ENCODE measurements at places on chromosomes 3 and 15.

GRCh38 chr3:121698476-121698875 is 37.8 kb upstream of the HCLS1 start:
- DNase-seq: no peak

GRCh38 chr3:40939741-40940130 is 259.6 kb upstream of the CTNNB1 start:
- no peak for DNase-seq

GRCh38 chr3:156174229-156174847 is 54.0 kb downstream of the KCNAB1 start:
- no peak for DNase-seq

- no peak for DNase-seq
These were observed 8.5 kb downstream of the LIPC start for GRCh38 chr15:58440158-58440910.

DNA sequence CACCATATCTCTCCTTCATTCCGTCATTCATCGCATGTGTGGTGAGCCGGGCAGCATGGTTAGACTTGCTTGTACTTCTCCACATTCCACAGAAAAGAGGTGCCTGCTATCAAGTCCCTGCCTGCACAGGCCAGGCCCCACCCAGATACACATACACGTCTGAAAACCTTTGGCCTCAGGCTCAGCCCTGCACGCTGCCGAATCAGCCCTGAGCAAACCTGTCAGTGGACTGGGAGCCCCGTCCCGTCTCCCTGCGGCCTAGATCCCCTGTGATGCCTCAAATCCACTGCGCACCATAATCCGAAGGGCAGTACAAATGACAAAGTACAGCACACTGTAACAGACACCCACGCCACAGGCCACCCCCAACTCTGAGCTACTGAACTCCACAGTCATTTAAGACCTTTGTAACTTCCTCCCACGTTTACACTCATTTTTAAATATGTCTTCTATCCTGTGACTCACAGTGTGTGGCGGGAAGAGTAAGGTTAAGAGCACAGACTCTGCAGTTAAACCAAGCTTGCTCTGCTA is 67.1 kb downstream of the MB21D2 start:
- DNase-seq: no peak

- DNase-seq: no peak
These were observed 190.3 kb upstream of the ONECUT1 start for GRCh38 chr15:52980446-52980845.

DNA sequence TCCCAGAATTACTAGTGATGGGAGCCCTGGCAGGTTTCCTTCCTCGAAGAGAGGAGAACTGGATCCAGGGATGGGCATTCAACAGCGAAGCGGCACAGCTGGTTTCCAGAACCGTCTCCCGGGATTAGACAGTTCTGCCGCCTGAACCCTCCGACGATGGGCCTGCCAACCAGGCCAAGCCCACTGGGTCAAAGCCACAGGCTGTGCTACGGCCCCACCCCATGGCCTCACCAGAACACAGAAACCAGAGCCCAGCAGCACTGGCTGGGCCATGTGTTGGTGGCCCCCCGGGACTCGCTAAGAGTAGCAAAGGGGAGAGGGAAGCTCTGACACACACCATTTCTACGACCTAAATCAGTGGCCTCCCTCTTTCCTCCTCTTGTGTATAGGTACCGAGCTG is 2.2 kb downstream of the C15orf62 start:
- DNase-seq: no peak

DNA sequence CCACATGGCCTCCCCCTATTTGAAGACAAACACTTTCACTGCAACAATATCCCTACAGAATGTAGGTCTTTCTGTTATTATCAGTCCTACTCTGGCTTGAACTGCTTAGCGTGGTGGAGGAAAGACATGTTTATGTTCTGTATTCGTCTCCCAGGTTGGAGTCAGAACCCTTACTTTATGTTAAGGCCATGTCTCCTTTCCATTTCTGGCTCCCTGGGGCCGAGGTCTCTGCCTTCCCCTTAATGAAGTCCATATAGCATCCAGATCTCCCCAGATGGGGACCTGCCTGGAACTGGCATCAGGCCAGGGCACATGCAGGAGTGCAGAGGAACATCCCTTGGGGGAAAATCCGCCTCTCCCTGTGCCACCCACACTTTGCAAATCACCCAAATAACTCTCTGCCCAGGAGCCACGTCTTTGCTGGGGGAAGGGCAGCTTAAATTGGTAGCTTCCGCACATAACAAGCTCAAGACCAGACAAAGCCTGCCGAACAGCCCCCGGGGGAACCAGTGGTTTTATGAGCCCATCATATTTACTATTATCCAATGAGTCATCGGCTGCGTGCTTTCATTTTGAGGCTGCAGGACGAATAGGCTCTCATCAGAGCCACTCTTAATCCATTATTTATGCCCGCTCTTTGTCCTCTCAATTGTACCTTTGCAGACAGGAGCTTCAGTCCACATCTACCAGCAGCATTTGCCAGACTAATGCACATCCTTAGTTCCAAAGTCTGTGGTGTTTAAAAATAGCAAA is 237.0 kb downstream of the UACA start:
- DNase-seq: peak; percentile 41

DNA sequence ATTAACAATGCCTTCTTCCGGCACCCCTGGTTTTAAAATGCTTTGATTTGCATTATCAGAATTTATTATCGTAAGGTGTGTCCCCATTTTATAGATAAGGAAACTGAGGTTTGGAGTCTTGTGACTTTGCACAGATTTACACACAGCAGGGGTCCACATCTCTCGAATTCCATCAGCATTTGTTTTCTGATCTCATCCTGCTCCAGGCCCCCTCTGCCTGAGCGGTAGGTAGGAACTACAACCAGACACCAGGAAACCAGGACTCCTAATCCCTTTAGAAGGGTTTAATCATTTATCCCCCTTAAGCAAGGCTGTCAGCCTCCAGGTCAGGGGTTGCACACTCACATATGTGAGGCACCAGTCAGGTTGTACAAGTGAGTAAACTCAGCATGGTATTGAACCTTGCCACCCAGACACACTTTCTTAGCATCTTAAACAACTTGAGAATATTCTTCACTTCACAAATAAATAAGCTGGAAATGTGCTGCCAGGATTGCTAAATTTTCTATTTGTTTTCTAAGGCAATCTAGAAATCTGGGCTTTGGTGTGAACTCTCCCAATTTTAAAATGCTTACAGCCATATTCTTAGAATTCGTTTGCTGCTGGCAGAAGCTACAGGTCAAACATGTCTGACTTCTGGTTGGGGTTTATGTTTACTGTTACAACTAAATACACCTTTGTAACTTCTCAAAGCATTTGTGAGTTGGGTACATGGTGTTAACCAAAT is 31.7 kb upstream of the CMTM7 start:
- no peak for DNase-seq

DNA sequence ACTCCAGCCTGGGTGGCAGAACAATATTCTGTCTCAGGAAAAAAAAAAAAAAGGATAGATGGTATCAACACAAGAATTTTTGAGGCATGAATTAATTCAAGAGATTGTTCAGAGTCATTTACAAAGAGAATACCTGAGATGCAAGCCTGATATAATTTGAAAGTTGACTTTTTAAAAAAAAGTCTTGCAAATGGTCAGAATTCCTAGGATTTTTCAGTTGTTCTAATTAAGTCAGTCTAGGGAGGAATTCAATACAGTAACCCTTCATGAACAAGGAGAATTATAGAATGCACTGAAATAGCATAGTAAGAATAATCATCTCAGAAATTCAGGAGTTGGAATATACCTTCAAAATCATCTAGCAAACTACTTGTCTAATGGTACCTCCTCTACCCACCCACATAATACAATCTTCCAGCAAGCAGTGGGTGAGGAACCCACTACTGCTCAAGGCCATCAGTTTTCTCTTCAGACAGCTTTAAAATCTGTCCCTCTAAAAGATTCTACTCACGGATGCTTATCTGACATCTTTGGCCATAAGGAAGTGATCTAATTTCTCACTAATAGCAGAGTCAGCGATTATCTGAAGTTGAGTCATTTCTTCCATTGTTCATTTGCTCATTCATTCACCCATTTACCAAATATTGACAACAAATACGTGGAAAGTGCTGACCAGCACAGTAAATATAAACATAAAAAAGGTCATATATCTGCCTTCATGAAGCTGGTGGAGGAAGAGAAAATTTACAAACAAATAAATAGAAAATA is 159.6 kb downstream of the GREM1 start:
- DNase-seq: no peak

- no peak for DNase-seq
These were observed 34.8 kb downstream of the EIF4E3 start for GRCh38 chr3:71690341-71690841.

DNA sequence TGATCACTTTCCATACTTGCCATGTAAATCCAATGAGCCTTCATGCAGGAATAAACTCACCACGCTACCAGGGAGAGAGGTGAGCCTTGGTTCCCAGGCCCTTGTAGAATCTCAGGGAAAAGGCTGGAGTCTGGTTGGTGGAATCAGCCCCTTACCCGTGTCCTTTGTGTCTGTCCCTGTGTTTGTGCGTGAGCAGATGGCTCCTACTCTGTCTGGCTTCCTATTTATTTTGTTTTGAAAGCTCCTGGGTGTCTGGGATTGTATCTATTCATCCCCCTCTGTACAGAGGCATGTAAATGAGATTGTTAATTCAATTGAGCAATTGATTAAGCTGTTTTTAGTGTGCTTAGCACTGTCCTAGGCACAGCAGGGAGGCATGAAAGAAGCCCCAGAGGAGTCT is 278.1 kb downstream of the THSD4 start:
- DNase-seq: no peak

GRCh38 chr3:194386648-194387047 is 12.4 kb downstream of the GP5 start:
- DNase-seq: no peak

DNA sequence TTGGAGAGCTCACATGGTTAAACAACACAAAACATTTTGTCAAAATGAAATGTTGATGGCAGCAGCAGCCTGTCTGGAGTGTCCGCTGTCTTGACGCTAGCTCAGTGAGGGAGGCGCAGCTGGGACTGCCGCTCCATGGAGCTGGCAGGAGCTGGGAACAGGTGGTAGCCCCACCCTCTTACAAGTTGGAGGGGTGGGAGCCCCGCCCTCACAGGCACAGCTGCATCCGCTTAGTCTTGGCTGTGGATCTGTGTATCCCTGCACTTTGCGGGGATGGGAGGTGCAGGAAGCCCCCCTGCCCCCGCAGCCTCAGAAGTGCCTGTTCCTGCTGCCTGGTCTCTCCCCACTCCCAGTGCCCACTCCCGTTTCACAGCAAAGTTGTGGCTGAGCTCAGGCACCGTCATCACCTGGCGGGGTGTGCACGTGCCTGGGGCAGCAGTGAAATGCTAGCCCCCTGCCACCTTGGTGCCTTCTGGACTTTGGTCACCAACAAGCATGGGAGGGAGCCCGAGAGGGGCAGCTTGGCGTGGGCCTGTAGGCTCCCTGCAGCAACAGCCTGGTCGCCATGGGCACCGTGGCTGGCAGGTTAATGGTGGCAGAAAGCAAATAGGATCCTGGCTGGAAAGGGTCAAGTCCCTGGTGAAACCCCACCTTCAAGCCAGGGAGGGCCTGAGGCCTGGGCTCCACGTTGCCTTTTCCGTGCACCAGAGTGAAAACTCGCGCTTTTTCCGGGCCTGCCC is 53.8 kb upstream of the CADM2 start:
- no peak for DNase-seq

DNA sequence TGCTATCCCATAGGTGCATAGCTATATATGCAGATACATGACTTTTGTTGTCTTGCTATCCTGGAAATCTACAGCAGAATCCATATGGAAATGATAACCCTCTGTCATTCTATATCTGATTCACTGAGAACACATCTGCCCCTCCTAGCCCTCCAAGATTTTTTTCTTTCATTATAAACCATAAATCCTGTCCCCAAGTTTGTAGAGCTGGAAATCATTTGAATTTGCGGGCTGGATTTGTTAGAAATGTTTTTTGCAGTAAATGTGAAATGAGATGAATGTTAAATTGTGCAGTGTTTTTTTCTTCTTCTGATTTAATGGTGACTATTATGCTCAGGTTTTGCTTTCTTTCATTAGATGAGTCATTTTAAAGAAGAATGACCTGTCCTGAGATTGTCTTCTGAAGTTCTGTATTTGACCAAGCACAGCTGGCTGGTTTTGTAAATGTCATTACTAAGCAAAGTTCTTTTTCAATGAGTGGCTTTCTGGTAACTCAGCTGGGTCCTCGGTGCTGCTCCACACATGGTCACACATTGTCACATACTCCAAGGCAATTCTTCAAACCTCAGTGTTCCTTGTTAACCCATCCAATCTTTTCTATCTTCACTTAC is 25.3 kb upstream of the ABHD17C start:
- DNase-seq: no peak

GRCh38 chr15:46420990-46421389 is 786.2 kb downstream of the SQOR start:
- DNase-seq: no peak

DNA sequence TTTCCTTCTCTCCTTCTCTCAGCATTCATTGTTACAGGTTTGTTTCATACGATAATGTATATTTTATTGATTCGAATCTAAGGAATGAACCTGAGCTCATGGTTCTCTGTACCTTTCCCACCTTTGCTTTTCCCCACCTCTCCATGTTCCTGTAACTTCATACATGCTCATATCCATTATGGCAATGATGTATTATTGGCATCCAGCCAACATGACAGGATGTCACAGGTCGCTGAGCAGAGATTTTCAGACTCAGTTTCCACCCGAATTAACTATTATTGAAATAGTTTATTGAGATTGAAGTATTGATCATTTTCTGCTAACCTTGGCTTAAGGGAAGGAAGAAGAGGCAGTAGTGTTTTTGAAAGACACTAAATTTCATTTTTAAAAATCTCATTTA is 64.8 kb downstream of the MAP2K5 start:
- DNase-seq: no peak

- DNase-seq: no peak
These were observed 65.3 kb downstream of the LRTM1 start for GRCh38 chr3:54862526-54862925.

DNA sequence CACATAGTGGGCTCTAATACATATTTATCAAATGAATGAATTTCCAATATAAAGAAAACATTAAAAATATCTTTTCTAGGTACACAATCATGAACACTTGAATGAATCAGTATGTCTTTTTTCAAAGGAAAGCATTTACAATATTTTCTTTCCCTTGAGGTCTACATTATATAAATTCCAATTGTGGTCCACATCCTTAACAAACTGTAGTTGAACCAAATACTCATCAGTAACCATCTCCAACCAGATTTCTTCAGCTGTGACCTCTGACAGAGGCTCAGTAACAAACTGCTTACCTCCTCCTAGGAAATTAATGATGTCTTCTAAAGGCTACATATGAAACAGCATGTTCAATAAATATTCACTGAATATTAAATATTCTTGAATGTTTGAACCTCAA is 58.8 kb downstream of the CFAP20DC start:
- no peak for DNase-seq

DNA sequence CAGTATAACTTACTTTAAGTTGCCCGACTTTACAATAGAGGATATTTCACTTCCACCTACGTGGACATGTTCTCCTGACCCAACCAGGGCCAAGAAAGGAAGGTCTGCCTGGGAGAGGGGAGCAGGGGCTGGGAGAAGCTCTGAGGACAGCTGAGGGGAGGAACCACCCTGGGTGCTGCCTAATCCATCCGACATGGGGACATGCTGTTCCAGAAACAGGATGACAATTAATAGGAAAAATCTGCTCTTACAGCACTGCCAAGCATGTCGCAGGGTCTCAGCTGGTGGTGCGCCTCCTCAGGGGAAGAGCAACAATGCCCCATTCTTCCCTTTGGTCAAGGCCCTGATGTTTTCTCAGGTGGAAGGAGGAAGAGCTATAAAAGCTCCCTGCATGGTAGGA is 132.3 kb downstream of the NTRK3 start:
- no peak for DNase-seq
